Fibroblast of villous mesenchyme (primary cell): ENCODE measurements at places on chromosomes 2 and 18. TPM values are rescaled to one million over a fixed set of nuclear protein-coding genes. Genes with fewer than 3 reads are reported as not detected.
A peak's percentile ranks its signal among the peaks of the same experiment; 100 is the strongest.

DNA sequence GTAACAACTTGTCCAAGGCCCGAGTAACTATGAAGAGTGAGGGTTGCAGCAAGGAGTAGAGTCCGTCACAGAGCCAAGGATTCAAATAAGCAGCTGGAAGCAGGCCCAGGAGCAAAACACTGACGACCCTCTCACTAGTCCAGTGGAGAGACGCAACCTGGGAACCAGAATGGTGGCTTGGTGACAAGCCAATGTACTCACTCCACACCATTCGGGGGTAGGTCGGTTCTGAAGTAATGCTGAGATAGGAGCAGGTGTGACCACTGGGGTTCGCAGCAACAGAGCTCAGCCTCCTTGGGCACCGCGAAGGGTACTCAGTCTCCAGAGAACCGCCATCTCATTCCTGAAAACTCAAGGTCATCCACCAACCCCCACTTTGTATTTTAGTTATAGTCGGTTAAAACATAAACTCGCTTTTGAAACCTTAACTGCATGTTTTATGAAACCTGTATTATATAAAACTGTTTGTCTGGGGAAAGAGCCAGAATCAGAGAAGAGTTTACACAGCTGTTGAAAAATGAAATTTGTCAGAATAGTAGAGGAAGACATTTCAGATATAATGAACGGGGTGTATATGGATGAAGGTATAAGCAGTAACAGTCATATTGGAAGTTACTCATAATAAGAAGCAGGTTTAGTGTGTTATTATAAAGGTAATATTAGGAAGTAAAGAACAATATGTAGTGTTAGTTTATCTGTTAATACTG is 8.6 kb downstream of the ANKRD62 start:
- no peak for DNase-seq

DNA sequence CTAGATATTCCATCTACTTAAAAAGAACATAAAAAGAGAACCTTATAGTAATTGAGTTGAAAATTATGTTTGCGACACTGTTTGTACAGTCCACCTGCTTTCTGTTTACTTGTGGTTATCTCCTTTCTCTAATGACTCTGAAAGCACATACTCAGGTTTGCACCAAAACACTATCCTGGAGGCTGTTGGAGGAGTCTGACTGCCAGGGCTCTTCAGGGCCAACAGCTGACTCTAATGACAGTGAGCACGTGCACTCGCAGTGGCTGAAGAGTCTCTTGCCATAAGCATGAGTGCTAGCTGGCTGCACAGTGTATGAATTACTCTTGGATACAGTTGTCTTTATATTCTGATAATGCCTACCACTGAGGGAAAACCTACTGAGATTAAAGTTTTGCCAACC is 16.7 kb upstream of the GLS start:
- DNase-seq = peak; percentile 76

EPAS1 gene
- total RNA-seq = 124 and 132 TPM in 2 replicates

DNA sequence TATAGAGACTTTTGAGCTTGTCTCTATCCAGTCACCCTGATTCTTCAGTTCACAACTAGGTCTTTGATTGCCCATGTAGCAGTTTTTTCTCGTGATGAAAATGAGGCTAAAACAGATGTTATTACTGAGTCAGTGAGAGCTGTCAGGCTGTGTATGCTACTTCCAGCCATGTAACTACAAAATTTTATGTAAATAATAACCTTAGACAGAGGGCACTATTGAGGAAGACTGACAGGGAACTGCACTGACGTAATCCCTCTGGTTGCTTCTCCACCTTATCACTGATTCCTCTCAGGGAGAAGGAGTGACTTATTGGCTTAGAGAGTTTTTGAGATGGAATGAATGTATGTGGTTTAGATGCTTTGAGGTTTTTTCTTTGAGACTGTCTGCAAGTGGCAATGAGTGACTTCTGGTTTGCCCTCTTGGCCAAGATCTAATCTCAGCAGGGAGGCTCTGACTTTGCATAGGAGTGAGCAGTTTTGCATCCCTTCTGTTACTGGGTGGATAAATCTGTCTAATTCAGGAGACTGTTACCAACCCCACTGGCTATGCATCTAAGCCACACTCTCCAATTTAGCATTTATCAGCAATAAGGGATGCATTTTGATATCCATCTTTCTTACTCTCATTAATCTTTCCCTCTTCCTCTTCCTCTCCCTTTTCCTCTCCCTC is 555.2 kb upstream of the FANCL start:
- no peak for DNase-seq

GRCh38 chr2:217162533-217162932 is 302.7 kb upstream of the TNP1 start:
- peak; percentile 99 for DNase-seq

CYBRD1 gene
- 113 and 189 TPM in 2 replicates for total RNA-seq

DNA sequence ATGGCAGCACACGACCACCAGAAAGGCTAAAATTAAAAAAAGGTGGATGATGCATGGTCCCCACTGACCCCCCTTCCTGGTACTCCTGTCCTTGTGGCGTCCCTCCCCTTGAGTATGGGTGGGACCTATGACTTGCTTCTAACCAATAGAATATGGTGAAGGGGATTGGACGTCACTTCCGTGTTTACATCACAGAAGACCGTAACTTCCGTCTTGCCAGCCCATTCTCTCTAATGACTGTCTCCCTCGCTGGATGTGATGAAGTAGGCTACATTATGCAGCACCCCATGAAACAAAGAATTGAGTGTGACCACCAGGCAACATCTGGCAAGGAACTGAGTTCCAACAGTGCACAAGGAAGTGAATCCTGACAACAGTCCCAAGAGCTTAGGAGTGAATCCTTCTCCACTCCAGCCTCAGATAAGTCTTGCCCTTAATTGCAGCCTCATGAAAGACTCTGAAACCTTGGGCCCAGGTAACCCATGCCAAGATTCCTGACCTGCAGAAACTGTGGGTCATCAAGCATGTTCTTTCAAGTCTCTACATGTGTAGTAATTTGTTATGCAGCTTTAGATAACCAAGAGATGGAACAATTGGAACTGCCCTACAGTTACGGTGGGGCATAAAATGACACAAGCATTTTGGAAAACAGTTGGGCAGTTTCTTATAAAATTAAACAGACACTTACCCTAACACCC is 80.1 kb upstream of the NPAS2 start:
- no peak for DNase-seq

TFCP2L1 gene
- total RNA-seq = not detected in 2 replicates

ERBB4 gene
- total RNA-seq = under 0.01 TPM in 1 of 2 replicates, not detected in the other

GRCh38 chr2:55751966-55752365 is 58.3 kb upstream of the PNPT1 start:
- no peak for DNase-seq

- DNase-seq = no peak
These were observed 4.1 kb upstream of the ZCCHC2 start for GRCh38 chr18:62518460-62519375.

GRCh38 chr18:8397034-8397433 is 212.2 kb upstream of the RAB12 start:
- no peak for DNase-seq

SKA1 gene
- 9.0 and 13.4 TPM in 2 replicates for total RNA-seq

- DNase-seq = no peak
These were observed 2.9 kb upstream of the SNRNP200 start for GRCh38 chr2:96308248-96308647.

GRCh38 chr2:136230464-136230863 is 112.5 kb upstream of the CXCR4 start:
- no peak for DNase-seq

- no peak for DNase-seq
These were observed 68.5 kb downstream of the TMEM18 start for GRCh38 chr2:608711-609110.

DNA sequence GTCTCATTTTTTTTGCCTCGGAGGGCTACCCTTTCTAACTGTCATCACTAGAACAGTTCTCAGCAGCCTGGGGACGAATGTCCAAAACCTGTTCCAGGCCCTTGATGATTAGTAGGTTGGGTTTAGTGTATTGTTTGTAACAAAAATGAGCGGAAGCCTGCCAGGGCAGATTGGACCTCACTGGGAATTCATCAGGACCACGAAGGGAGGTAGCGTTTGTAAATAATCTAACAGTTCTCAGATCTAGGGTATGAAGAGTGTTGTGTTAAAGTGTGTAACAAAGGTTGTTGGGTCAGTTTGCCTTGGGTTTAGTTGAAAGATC is 799 bp downstream of the CEP68 start:
- no peak for DNase-seq

DNA sequence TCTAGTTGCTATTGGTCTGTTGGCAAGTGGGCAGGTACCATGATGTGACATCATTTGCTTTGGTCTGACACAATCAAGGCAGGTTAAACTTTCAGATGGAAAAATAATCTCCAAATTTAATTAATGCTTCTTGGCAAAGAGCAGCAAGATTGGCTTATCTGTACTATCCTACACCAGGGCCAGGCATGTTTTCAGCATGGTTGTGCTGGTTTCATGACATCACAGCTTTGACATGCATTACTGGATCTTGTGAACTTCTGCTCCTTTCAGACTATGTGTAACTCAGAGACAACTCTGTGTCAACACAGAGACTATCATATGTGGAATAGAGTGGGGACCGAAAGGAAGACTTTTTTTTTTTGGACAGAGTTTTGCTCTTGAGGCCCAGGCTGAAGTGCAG is 520.5 kb downstream of the TDRD15 start:
- no peak for DNase-seq

- DNase-seq = peak; percentile 48
These were observed 28.2 kb upstream of the GIGYF2 start for GRCh38 chr2:232668805-232669444.

CIB4 gene
- not detected in 2 replicates for total RNA-seq

DNA sequence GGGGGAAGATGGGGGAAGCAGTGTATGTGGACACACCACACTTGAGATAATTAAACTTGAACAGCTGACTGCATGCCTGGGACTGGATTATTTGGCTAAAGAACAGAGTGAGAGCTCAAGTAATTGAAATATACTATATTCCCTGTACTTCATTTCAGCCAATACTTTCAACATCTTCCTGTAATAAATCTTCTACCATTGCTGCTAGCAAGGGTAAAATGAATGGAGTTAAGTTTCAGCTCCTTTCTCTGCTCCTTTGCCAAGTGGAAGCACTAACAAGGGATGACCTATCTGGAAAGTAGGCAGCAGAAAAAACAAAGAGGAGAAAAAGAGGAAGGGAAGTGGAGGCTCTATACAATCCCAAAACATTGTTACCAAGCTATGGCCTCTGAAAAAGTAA is 50.9 kb downstream of the MMADHC start:
- no peak for DNase-seq

KCNIP3 gene
- 1.3 and 2.6 TPM in 2 replicates for total RNA-seq

SLC11A1 gene
- under 0.01 and 0.43 TPM in 2 replicates for total RNA-seq

GRCh38 chr2:24104906-24105305 is 18.2 kb downstream of the PFN4 start:
- no peak for DNase-seq

DNA sequence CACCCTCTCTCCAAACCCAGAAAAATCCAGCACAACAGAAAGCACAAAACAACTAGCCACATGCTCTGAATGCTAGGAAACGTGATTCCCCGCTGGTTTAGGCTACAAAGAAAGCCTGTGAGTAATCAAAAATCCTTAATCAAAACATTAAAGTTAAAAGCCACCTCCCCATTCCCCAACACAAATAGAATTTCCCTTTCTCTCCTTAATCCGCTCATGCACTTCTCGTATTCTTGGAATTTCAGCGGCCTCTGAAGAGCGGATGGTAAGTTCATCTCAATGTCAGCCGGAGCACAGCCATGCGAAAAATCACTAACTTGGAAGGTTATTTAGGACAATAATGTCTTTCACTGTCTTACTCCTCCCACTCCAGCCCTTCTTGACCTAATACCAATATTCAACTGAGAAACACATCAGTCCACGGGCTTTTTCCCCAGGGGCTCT is 126.7 kb downstream of the OSBPL1A start:
- peak; percentile 43 for DNase-seq

LOXL3 gene
- 9.9 and 10.6 TPM in 2 replicates for total RNA-seq

GRCh38 chr2:119683713-119684443 is 4.9 kb downstream of the TMEM177 start:
- peak; percentile 35 for DNase-seq

GRCh38 chr2:38505779-38506178 is 96.9 kb downstream of the HNRNPLL start:
- peak; percentile 83 for DNase-seq

- peak; percentile 69 for DNase-seq
These were observed 30.3 kb upstream of the SLC30A6 start for GRCh38 chr2:32135409-32135808.

- DNase-seq = peak; percentile 71
These were observed 243.6 kb upstream of the SLC39A10 start for GRCh38 chr2:195413422-195413821.
